ENCODE measurements at places on chromosomes 2 and 18.

GRCh38 chr2:39898934-39899333 lies 119.9 kb upstream of the THUMPD2 start:
- DNase-seq = no peak

GRCh38 chr2:61343141-61343540 lies 127.7 kb downstream of the USP34 start:
- no peak for DNase-seq

DNA sequence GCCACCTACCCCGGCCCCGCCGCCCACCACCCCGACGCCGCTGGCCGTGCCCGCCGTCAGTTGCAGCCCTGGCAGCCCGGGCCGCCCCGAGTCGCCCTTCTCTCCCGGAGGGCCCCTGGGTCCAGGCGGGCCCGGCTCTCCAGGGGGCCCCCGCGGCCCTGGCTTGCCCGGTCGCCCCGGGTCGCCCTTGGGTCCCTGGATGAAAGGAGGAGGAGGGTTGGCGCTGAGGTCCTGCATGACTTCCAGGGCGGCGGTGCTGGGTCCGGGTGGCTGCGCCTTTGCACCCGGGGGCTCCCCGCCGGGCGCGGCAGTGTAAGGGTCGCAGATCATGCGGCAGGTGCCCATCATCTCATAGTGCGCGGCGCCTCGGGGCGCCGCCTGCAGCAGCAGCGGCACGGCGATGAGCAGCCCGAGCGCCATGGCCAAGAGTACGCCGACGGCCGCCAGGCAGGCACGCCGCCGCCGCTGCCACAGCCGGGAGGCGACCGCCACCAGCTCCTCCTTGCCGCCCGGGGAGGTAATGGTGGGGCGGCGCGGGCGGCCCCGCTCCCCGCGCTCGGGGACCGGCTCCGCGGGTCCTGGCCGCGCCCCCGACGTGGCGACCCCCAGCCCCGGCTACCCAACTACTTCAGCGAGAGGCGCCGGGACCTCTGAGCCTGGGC lies 570 bp downstream of the C1QL2 start:
- DNase-seq = no peak

GRCh38 chr2:149055751-149056150 lies 17.3 kb downstream of the LYPD6B start:
- no peak for DNase-seq

DNA sequence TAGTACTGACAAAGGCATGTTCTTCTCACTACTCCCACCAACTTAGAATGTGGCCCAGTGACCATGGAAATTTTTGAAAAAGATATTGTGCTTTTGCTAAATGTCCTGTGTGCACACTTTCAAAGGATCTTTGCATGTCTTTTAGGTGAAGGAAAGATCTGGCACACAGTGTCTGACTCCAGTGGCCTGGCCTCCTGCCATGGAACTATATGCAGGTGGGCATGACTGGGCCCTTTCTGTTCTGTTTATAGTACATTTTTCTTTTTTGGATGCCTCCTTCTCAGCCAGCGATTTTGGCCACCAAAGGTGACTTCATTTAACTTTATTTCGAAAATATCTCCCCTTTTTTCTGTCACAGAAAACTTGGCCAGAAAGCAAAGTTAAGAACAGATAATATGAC lies 999.7 kb upstream of the PIK3C3 start:
- DNase-seq = no peak

DNA sequence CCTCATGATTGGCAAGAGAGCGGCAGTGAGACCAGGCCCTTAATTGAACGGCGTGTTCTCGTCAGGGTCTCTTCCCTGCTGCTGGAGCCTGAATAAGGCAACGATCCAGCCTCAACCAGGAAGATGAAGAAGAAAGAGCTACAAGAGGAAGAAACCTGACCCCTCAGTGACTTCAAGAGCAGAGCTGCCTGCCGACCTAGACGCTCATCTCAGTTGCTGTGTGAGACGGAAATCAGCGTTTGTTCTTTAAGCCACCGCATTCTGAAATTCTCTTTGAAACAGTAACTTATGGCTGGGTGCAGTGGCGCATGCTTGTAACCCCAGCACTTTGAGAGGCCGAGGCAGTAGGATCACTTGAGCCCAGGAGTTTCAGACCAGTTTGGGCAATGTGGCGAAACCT lies 29.6 kb upstream of the KCNG3 start:
- DNase-seq = no peak

Measured in activated CD4-positive, alpha-beta T cell treated with anti-CD3 and anti-CD28 coated beads, Interleukin-2, amount 50 U/mL, for 24 hours (primary cell).